ENCODE measurements at places on chromosomes 3 and 15.

- no peak for DNase-seq
These were observed 8.0 kb upstream of the MORC1 start for GRCh38 chr3:109125902-109126301.

DNA sequence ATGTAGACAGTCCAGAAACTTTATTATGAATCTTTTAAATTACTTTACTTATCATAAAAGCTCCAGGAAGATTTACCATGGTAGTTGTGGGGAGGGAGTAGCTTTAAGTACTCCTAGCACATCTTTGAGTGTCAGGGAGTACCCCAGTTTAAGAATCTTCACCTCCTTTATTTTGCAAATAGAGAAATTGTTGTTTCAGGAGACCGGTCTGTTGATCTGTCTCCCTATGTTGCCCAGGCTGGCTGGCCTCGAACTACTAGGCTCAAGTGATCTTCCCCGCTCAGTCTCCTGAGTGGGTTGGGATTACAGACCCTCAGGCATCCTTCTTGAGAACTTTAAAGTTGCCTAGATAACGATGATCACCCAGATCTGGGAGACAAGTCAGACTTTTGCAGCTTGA lies 11.1 kb downstream of the FXR1 start:
- no peak for DNase-seq

DNA sequence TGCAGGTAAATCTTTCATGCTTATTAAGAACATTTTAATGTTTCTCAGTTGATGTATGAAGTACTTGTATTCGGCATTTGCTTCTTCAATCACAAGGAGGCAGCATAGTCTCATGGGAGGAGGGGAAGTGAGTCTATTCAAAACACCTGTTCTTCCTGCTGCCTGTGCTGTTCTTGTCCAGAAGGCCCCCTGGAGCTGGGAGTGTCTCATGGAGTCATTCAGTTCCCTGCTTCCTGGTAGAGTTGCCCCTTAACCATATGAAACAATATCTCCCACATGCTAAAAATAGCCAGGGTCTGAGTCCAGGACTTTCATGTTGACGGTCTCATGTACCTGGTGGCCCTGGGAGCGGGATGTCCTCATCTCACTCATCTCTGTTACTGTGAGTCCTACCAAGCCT lies 15.5 kb upstream of the PPP1R2 start:
- DNase-seq, result peak; percentile 52

DNA sequence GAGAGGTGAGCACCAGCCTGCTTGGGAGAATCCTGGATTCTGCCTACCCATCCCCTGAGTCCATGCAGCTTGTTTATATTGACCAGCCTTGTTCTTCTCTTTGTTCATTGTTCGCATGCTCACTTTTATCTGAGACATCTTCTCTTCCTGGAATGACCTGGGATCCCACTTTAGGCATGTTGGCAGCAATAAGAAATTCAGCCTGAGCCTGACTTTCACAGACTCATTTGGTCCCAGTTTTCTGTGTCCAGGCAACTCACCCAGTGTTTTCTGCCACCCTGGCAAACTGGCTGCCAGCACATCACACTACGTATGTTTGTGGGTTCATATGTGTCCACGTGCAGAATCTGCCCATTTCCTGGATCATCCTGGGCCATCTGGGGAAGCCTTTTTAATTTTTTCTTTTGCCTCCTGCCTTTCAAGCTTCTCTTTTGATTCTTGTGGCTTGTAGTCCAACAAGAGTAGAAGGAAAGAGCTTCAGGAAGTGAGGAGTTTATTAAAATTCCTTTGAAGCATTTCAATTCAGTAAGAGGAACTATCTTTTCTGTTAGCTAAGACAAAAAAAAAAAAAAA lies 199.9 kb downstream of the FNDC3B start:
- no peak for DNase-seq

DNA sequence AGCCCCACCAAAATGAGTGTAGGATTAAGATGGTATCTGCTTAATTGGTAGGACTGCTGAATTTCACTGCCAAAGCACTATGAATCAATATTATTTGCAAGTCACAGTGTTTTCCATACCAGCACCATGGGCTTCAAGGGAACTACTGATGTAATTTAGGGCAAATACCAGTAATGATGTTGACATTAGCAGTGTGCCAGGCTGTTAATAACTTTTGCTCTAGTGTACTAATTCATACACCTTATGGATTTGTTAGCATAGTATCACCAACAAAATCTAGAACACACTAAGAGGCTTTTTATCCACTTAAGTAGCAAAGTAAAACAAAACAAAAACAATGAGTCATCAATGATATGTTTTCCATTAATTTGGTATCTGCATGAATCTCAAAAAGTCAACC lies 888.2 kb downstream of the CADM2 start:
- DNase-seq, result no peak

GRCh38 chr15:57224664-57225063 lies 151.6 kb upstream of the CGNL1 start:
- DNase-seq, result no peak

- no peak for DNase-seq
These were observed 1.3 kb downstream of the ELL3 start for GRCh38 chr15:43775411-43775965.

DNA sequence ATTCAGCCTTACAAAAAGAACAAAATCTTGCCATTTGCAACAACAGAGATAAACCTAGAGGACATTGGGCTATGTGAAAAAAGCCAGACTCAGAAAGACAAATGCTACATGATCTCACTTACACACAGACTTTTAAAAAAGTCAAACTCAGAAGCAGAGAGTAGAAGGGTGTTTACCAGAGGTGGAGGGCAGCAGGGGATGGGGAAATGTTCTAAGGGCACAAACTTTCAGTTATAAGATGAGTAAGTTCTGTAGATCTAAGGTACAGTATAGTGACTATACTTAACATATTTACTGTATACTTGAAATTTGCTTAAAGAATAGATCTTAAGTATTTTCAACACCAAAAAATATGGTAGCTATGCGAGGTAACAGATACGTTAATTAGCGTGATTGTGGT lies 3.0 kb downstream of the MYEF2 start:
- no peak for DNase-seq

- DNase-seq, result no peak
These were observed 34.0 kb upstream of the ARHGEF3 start for GRCh38 chr3:56835650-56836227.

DNA sequence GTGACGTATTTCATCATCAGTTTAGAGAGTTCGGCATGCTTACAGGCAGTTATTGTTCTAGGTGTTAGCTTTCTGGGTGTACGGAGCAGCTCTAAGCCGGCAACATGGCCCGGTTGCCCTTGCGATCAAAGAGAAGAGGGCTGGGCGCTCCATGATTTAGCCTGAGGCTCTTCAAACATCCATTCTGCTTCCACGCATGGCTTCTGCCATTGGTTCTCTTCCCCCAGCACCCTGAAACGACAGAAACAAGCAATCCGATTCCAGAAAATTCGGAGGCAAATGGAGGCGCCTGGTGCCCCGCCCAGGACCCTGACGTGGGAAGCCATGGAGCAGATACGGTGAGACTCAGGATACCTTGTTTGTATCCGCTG lies 574 bp downstream of the NGRN start:
- DNase-seq, result peak; percentile 29

- DNase-seq, result no peak
These were observed 144.6 kb upstream of the TMCO5A start for GRCh38 chr15:37789881-37790280.

DNA sequence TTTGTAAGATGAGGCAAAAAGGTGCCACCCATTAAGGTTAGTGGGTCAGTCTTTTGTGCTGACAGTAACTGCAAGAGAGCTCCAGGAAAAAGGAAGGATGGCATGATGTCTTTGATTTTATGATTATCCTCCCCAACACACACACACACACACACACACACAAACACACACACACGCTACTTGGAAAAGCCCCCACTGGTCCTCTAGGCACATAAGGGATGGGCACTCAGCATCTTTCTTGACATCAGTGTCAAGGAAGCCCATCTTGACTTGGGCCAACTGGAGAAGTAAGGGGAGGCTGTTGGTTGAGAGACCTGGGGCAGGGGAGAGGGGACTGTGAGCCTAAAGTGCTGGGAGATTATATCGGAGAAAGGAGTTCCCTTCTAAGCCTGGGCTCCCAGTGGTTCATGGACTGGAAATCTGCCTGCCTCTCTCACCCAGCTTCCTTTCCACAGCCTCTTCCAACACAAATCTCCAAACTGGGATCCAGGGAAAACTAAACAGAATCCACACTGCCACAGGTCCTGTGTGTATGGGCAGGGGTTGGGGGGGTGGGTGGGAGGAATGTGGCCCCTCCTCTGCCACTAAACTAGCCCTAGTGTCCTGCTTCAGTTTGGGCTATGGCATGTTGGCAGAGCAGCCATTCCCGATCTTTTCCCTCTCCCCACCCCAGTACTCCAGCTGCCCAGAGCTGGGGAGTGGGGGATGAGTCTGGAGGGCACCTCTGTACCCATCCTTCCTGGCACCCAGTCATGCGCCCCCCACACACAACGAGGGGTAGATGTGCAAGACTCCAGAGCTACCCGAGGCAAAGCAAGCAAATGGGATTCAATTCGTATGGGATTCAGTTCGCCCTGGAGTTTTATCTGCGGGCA lies 1.6 kb downstream of the AMOTL2 start:
- no peak for DNase-seq

DNA sequence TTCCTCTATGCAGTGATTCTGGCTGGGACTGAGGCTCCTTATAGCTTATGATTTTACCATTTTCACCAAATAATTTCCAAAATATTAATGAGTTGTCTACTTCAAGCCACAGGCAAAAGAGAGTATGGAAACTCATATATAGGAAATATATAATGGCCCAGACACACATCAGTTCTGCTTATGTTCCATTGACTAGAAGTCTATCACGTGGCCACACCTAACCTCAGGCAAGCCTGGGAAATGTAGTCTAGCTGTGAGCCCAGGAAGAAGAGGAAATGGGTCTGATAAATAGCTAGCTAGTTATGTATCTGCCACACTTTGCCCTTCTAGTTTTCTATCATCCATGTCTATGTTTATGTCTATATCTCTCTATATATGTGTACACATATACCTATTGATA lies 195.1 kb downstream of the OTOL1 start:
- DNase-seq, result no peak
